Suprapubic skin (tissue), 4 donors: ENCODE measurements at places on chromosomes 5 and 9.

DNA sequence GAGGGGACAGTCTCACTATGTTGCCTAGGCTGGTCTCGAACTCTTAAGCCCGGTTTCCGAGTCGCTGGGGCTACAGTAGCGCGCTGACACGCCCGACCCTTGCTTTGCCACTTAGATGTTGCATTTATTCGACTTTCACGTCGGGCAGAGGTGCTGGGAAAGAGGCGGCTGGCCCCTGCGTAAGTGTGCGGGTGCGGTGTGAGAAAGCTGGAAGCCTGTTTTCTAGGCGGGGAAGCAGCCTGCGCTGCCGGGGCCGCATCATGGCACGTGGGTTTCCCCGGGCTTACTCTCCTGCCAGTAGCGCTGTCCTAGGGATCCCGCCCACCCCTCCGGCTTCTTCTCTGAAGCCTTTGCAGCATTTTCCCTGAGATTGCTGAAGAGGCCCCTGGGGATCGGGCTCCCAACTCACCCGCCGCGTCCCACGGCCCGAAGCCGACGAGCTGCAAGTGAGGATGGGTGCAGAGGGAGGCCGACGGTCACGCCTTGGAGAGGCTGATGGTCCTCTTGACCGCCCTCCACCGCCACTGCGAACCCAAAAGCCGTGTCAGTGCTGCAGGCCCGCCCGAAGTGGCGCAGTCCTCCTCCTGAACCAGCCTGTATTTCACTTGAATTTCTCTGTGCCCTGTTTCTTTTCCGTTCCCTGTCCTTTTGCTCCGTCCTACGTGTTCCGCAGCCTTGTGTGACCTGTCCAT is 5.8 kb upstream of the TRIM41 start:
- no peak for DNase-seq

- no peak for DNase-seq
Observed at GRCh38 chr9:34171753-34172535, 6.9 kb upstream of the UBAP1 start.

- no peak for DNase-seq
Observed at GRCh38 chr5:11105696-11106095, 344.7 kb upstream of the DAP start.

DNA sequence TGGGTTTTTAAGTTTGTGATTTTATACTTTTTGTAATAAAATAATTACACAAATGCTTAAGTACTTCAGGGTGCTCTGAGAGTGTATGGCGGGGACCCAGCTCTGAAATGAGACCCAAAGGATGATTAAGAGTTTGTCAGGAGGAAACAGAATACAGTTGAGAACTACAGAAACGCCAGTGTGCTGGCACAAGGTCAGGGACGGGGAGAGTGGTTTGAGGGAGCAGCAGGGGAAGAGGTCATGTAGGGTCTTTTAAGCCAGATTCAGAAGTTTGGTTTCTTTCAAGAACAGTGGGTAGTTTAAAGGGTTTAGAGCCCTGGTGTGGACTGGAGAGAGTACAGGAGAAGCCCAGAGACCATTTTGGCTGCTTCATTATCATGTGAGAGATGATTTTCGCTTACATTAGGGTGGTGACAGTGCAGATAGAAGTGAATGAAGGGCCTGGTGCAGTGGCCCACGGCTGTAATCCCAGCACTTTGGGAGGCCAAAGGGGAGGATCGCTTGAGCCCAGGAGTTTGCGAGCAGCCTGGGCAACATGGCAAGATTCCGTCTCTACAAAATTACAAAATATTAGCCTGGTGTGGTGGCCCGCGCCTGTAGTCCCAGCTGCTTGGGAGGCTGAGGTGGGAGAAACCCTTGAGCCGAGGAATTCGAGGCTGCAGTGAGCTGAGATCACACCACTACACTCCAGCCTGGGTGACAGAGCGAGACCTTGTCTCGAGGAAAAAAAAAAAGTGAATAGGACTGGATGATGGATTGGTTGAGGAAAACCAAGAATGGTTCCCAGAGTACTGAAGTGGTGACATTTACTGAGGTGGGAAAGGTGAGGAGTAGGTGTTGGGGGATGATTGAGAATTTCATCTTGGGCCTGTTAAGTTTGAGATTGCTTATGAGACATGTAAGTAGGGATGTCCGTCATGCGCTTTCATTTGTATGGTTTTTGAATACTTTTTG is 1.4 kb upstream of the ETF1 start:
- no peak for DNase-seq

DNA sequence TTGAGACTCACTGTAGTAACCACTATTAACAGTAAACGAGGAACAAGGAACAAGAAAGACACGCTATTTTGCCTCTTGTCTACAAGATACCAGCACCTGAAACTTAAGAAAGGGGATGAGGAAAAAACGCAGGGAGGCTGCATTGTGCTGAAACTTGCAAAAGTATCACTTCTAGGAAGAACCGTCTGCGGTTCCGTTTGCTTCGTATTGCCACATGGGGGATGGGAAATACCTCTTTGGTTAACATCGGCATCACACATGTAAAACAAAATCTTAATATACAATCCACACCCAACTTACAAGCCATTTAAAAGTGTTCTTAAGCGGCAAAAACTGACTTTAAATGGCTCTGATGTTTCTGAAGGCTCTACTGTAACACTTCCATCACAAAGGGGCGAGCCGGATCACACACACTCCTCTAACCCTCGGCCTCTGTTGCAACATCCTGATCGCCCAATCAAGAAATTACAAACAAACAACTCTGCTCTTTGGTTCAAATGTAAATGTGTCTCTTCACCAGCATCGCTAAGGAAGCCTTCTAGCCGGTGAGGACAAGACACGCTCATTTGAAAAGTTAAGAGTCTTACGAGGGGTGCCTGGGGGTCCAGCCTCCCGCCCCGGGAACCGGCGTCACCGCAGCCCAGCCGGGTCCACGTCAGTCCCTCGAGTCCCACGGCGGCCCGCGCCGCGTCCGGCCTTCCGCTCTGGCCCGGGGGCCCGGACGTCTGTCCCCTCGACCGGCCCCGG is 621 bp downstream of the SEC16A start:
- no peak for DNase-seq

DNA sequence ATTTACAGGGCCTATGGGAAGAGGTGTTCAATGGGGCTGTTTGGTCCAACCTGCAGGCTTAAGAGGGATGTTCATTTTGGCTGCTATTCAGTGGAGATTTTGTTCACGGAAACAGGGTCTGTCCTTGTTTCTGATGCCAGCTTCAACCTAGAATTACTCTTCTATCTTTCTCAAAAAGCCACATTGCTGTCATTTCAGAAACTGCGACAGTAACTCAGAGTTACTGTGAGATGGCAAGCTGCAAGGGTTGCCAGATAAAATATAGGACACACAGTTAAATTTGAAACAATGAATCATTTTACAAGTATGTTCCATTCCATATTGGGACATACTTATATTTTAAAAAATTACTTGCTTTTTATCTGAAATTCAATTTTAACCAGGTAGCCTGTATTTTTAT is 128.0 kb downstream of the NPR3 start:
- no peak for DNase-seq

DNA sequence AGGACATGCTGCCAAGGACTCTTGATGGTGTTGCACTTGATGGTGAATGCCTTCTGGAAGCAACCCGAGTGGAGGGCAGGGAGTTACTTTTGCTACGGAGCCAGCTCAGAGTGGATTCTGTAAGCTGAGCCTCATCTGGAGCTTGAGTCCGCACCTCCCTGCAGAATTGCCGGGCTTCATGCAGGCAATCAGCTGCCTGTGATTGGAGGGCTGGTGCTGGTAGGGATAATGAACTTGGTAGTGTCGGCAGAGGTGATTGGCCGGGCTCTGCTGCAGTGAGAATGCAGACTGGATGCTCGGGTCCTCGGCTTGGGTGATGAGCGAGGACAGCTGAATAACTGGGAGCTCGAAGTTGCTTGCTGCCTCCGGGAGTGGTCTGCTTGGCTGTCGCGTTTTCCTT is 23.1 kb downstream of the SLC25A25 start:
- peak; percentile 76 for DNase-seq

- no peak for DNase-seq
Observed at GRCh38 chr9:77865385-77866047, 166.1 kb downstream of the GNAQ start.

GRCh38 chr9:35029241-35029640 is 39.7 kb downstream of the DNAJB5 start:
- DNase-seq = no peak

- DNase-seq = no peak
Observed at GRCh38 chr5:96838201-96839070, 30.7 kb upstream of the ERAP1 start.

DNA sequence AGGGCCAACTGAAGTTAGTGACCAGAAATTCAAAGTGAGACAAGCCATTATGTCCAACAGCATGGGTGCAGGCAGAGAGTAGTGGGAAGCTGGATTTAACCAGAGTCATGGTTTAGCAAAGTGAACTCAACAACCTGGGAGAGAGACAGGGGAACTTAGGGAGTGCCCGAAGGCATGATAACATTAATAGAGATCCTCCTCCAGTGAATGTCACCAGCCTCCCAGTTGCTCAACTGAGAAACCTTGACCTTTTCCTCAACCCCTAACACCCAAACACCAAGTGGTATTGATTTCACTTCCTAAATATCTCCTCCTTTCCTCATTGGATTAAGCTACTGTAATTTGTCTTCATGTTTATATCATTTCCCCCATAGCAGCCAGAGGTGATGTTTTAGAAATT is 42.6 kb downstream of the HMGCS1 start:
- DNase-seq = no peak

DNA sequence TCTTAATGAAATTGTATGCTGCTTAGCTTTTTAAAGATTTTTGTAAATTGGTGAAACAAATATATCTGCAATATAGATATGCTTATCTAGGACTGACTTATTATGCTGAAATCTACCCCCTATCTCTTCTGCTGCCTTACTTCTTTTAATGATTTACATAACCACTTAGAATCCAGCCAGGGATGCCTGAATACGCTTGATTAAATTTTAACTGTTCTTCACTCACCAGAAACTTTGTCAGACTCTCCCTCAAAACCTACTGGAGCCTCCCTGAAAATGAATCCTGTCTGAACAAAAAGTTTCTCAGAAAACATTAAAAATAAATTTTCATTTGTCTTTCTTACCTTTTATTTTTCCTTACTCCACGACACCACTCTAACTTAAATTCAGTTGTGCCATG is 111.7 kb downstream of the ST8SIA4 start:
- DNase-seq = no peak

GRCh38 chr9:76573905-76574760 is 115.2 kb downstream of the GCNT1 start:
- no peak for DNase-seq

DNA sequence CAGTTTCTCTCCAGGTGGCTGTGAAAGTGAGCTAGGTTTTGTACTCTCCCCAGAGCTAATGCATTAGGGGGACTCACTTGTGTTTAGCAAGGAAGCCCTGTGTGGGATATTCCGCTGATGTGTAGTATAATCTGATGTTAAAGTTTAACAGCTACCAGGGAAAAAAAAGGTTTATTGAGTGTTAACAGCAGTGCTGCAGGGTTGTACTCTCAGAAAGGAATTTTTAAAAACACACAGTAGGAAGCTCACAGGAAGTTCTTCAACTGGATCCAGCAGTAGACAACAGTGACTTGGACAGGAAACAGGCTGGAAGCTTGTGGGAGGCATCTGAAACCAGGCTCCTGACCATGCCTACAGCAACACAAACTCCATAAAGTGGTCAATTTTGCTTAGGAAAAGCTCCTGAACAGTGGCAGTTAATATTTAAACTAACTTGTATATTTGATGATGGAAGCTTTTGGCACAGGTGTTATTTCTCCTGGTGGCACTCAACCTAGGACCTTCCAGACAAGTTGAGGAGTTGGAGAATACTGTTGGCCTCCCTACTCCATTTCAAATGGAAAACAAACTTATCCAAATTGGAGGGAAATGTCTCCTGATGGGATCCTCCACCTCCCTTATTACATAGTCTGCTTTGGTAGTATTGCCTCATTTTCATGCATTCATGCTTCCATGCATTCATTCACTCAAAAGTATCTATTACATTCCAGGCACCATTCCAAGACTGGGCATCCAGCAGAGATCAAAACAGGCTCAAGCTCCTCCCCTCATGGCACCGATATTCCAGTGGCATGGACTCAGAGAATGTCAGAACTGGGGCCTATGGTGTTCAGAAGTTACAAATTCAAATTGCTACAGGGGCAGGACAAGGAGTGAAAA is 54.7 kb downstream of the FOXD1 start:
- no peak for DNase-seq

DNA sequence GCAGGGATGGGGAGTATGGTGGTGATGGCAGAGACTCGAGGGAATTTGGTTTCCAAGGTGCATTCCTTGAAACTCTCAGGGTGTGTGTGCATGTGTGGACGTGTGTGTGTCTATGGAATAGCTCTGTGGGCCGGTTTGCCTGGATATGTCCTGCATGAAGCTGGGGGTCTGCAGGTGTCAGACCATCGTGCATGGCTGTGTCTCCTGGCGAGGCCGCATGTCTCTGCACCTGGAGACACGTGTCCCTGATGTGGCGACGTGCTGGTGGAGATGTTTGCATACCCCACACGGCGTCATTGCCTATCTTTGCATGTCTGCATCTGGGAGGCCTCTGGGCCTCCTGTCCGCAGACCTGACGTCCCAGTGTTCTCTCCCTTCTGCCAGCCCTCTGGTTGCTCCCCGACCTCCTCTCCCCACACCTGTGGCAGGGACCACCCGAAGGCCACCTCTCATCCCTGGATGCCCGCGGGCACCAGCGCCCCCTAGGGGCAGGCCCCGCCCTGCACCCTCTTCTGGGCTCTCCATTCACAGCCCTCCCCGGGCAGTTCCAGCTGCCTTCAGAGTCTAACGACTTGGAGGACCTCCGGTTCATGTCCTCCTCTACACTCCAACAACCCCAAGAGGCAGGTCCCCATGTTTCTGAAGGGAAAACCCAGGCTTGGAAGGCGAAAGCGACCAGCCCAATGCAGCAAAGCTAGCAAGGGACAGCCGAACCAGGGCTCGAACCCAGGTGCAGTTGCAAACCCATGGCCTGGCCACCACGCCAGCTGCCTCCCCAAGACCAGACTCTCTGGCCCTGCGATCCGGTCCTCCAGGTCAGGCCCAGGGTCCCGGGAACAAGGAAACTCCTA is 88.6 kb downstream of the LMX1B start:
- peak; percentile 43 for DNase-seq

DNA sequence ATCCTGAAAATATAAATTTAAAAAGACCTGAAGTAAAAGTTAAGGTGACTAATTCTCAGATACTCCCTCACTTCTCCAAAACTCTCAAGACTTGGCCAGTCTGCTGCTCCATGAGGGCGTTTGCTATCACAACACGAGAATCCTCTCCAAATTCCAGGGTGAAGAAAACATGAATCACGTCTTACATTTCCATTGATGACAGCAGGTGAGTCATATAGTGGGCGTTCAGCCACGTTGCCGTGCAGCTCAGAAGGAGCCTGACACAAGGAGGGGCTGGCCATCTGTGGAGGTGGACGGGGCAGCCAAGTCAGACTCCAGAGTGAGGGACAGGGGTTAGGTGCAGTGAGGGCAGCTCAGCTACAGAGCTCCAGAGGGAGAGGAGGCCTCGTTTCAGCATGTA is 555.1 kb upstream of the ADAMTS16 start:
- DNase-seq = no peak

DNA sequence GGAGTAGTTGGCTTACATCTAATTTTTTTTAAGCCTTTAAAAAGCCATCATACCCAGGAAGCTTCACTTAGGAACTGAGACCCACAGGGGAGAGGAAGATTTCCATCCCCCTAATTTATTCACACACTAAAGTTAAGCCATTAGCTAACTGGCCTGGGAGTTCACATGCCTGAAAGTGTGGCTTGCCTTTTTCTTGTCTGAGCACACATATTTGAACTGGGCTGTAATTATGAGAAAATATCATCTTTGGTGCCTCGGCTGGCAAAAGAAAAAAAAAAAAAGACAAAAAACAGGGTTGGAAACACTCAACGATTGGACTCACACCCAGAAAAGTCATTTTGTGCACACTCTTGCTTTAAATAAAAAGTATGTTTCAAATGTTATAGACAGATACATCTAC is 847.3 kb downstream of the MAT2B start:
- DNase-seq = no peak
